ENCODE measurements at places on chromosomes 2 and 18.

DNA sequence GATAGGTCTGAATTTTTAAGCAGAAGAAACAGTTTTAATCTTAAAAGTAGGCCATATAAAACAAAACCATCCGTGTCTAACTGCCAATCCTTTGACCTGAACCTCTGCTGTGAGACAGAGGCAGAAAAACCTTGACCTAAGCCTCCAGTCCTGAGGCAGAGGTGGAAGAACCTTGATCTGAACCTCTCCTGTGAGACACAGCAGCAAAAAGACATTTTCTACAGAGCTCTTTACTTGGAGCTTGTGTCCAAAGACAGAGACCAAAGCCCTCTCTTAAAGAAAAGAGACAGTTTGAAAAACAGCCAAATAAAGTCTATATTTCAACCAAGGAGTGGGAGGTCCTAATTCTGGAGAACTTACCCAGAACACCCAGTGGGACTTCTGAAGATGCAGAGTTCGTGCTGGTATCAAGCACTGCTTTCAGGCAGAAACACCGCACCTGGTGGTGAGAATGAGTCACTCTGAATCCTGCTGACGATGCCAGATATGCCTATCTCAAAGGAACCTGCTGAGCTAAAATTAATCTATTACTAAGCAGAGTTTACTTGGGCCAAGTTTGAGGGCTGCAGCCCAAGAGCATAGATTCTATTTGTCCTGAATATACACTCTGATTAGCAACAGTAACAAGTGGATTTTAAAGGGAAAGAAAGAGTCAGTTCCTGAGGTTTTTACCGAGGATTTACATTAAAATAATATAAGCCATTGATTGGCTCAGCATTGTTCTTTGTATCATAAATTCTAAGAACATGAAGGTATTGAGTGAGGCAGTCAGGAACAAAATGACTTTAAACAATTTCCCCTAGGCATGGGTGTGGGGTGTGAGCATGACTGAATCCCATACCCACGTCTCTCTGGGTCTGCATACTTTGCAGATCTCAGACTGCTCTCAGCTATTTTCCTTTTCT, 806.4 kb downstream of the TRIB2 start:
- DNase-seq: no peak

GRCh38 chr2:37091873-37092272, 7.6 kb downstream of the GPATCH11 start:
- no peak for DNase-seq

GRCh38 chr18:49886891-49887764, 73.8 kb upstream of the ACAA2 start:
- no peak for DNase-seq

- DNase-seq: no peak
These were observed 10.0 kb downstream of the PPP4R1 start for GRCh38 chr18:9604348-9604747.

DNA sequence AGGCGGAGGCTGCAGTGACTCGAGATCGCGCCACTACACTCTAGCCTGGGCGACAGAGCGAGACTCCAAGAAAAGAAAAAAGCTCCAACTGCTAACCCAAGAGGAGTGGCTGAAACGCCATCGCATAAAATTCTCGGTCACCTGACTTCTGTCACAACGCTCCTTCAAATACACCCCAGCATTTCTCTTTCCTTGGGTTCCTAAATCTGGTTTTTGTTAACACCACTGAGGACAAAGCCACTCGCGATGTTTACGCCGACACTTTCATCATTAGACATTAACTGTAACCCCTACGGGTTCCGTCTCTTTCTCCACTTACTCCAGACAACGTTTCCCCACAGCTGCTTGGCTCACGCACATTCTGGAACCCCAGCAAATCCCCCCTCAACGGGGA, 679 bp downstream of the CLK1 start:
- peak; percentile 60 for DNase-seq

DNA sequence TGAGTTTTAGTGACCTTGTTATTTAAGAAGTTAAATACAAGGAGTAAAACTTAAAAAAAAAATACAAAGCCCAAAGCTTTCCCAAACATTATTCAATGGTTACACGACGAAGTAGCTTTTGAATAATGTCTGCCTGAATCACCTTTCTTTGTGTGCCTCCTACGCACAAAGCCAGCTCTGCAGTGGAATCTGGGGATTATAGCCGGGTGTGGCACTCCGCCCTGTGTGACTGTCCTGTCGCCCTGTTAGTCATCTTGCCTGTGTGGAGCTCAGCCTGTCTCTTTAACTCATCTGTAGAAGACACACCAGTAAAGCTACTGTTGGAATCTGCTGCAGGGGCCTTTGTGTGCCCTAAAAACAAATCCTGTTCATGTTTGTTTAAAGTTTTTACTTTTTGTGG, 79.4 kb upstream of the TCF7L1 start:
- DNase-seq: no peak

DNA sequence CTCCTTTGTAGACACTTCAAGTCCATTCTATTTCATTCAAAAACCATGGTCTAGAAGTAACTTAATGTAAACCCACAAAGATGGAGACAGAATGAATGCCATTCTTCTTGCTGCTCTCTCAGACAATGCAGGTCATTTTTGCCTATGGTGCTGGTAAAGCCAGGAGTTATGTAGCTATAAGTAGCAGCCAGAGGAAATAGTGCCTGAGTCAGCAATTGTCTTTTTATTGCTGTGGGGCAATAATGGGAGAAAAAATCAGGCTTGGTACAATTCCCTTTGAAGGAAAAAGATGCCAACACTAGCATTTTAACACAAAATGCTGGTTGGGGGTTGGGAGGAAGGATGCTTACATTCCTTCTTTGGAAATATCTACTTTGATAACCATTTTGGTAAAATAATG, 43.5 kb downstream of the SCN1A start:
- no peak for DNase-seq

- DNase-seq: no peak
These were observed 11.8 kb downstream of the NDUFA10 start for GRCh38 chr2:240013343-240013742.

- no peak for DNase-seq
These were observed 48.6 kb downstream of the CYB5A start for GRCh38 chr18:74243127-74243526.

DNA sequence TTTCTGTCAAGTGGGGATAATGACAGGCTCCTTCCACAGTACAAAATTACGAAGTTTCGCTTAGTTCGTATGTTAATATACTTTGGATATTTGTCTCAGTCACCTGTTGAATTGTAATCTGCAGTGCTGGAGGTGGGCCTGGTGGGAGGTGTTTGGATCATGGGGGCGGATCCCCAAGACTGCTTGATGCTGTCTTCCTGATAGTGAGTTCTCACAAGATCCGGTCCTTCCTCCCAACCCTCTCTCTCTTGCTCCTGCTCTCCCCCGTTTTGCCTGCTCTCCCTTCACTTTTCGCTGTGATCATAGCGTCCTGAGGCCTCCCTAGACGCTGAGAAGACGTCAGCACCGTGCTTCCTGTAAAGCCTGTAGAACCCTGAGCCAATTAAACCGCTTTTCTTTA, 97.1 kb upstream of the EPB41L3 start:
- DNase-seq: no peak

GRCh38 chr2:105274046-105274445, 32.5 kb downstream of the GPR45 start:
- DNase-seq: no peak

- DNase-seq: no peak
These were observed 30.1 kb upstream of the LYPD6B start for GRCh38 chr2:149008381-149008780.

DNA sequence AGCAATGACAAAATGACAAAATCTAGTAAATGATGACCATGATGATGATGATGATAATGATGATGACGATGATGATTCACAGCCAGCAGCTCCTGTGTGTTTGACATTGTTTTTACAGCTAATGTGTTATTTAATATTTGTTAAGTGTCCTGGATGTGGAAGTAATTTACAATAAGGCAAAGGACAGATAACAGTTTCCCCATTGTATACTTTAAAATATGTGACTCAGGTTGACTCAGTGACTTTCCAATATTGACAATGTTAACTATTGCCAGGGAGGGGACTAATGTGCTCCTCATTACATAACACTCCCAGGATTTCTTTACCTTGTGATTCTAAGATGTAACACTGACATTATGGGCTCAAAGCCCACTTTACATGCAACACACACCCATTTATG, 602.2 kb downstream of the FBXO15 start:
- DNase-seq: no peak

- peak; percentile 54 for DNase-seq
These were observed 2.4 kb downstream of the PRELID3A start for GRCh38 chr18:12410081-12410481.

Measured in femur (tissue), 1 donor.